Hematopoietic multipotent progenitor cell treated with erythropoietin and hydrocortisone succinate and interleukin-3 and kit ligand, for 8 days (in vitro differentiated cells): ENCODE measurements at places on chromosomes 4 and X.

GRCh38 chr4:88275516-88275915 lies 8.8 kb downstream of the PPM1K start:
- no peak for DNase-seq

GRCh38 chrX:41308884-41309647 lies 24.9 kb upstream of the DDX3X start:
- no peak for DNase-seq

DNA sequence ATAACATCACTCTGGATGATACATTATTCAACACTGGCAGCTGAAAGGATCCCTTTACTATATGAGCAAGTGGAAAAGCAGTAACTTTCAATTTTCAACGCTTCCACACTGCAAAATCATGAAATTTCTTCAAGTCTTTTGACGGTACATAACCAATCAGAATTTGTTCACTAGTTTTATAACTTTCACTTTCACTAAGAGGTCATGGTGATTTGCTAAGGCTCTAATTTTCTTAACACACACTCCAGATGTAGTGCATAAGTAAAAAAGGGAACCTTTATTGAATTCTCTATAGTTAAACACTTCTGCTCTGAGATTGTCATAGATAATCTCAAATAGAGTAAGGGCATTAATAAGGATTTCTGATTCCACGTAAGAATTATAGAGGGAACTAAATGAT lies 4.1 kb downstream of the ARMCX2 start:
- no peak for DNase-seq

DNA sequence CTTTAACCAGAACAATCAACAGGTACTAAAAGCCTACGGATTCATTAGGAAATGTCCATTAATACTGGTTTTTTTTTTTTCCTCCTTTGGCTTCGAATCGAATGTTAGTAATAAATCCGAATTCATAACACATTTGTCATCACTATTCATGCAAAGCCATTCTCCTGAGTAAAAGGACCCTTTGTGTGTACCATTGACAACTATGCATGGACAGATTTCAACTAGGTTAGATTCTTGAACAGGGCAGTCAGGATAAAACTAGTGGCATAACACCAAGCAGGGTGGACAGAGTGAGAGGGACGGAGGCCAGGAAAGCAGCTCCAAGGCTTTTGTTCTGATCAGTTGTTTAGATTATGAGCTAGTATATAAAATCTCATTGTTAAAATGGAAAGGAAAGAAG lies 1722.0 kb upstream of the TENM3 start:
- no peak for DNase-seq

GRCh38 chr4:185465707-185466106 lies 5.8 kb downstream of the CCDC110 start:
- no peak for DNase-seq

DNA sequence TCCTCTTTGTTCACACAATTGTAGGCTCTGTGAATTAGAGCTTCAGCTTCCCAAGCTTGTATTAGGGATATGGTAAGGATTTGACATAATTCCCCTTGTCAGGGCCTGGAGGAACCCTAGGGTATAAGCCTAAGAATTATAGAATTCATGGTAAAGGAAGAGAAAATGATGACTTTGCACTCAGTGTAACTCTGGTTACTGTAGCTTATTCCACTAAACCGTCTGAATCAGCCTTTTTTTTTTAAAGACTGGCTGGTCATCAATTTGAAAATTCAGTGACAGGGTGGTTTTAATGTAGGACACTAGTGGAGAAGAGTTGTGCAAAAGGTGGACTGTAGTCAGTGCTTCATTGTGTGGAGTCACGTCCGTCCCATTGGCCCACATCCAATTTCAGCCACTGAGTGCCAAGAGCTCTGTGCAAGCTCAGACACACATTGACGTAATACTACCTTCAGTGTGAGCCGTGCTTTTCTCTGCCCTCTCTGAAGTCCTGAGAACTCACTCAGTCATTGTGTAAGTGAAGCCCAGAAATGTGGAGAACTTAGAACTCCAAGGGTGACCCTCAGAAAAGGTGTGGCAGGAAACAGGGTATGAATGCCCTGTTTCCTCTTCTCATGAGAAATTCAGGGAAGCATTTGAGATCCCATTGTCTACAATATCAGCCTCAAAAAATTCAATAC lies 449.8 kb downstream of the C4orf33 start:
- DNase-seq, result no peak

DNA sequence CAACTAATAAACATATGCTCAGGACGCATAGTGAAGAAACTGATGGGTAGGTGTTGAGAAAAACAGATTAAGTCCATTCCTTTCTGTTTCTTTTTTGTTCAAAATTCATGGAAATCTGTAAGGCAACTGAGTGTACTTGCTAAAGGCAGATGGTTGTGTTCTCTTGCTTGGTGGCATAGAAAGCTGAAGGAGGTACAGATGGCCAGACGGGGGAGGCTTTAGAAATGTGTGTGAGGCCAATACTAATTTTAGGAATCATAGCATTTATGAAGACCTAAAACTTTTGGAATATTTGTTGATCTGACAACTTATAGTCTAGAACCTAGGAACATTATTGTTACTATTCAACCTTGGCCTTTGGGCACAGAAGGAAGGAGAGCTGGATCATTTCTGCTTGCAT lies 56.8 kb upstream of the EMCN start:
- DNase-seq, result no peak

DNA sequence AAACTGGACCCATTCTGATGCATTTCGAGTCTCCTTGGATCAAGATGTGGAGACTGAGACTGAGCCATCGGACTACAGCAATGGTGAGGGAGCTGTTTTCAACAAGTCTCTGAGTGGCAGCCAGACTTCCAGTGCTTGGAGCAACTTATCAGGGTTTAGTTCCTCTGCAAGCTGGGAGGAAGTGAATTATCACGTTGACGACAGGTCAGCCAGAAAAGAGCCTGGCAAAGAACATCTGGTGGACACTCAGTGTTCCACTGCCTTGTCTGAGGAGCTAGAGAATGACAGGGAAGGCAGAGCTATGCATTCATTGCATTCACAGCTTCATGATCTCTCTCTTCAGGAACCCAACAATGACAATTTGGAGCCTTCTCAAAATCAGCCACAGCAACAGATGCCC lies 84.8 kb downstream of the NEUROG2 start:
- no peak for DNase-seq

GRCh38 chrX:104270916-104271512 lies 16.3 kb upstream of the ESX1 start:
- DNase-seq, result peak; percentile 47
